Ammon's horn (tissue), 1 donor: ENCODE measurements at places on chromosomes 2 and 18.

GRCh38 chr2:163734401-163734800 lies 1.4 kb downstream of the FIGN start:
- no peak for DNase-seq

DNA sequence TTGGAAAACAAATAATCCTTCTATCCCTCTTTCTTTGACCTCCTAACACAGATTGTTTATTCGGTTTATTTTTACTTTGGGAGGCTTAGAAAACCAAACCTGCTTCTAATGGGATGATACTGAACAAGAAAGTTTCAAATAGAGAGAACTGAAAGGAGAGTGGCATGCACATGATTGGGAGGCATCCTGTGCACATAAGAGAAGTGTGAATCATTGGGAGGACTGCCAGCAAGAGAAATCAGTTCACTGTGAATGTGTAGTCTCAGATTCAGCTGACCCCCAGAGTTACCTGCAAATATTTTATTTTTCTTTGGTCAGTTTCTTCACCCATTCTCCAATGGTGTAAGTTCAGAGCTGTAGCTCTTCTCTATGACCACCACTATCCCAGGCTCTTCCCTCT lies 1363.2 kb upstream of the ACVR2A start:
- no peak for DNase-seq

DNA sequence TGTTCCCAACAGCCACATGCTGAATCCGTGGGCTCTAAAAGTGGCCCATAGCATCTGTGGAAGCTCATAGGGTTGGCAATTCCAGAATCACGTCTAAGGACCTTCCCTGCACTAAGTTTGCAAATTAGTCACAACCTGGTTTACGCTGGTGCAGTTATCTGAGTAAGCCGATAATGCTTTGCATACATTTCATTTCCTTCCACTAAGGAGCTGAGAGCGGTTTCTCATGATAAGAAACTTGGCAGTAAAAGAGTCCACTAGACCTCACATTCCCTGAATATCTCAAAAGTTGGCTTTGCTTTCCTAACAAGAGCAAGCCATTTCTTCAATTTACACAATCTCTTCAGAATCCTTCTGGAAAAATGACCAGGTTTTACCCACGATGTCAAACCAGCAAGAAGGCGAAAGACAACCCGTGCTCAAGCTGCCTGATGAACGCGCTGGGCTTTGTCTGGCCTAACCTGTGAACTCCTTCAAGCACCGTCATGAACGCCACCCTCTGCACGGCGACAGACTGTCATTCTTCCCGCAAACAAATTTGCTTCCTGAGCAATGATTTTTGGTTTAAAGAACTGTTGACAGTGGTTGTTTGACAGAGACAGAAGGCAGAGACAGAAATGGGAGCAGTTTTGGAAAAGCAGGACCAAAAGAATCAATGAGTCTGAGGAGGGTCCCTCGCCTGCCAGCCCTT lies 73.0 kb upstream of the COPS8 start:
- no peak for DNase-seq

DNA sequence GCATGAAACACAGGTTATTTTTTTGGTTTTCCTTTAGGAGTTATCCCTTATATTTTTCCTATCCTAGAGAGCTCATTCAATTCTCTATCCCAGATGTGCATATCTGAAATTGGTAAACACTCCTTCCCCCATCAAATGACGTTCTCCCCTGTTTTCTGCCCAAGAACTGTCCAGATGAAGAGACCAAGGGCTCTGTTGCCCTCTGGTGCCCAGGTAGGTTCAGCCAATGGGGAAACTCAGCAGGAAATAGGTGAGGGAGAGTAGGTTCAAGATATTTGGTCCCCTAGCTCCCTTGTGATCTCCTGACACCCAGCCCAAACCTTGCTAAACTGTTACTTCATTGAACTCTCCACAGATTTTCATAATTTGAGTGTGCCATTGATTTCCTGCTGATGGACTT lies 14.1 kb upstream of the INO80C start:
- no peak for DNase-seq

DNA sequence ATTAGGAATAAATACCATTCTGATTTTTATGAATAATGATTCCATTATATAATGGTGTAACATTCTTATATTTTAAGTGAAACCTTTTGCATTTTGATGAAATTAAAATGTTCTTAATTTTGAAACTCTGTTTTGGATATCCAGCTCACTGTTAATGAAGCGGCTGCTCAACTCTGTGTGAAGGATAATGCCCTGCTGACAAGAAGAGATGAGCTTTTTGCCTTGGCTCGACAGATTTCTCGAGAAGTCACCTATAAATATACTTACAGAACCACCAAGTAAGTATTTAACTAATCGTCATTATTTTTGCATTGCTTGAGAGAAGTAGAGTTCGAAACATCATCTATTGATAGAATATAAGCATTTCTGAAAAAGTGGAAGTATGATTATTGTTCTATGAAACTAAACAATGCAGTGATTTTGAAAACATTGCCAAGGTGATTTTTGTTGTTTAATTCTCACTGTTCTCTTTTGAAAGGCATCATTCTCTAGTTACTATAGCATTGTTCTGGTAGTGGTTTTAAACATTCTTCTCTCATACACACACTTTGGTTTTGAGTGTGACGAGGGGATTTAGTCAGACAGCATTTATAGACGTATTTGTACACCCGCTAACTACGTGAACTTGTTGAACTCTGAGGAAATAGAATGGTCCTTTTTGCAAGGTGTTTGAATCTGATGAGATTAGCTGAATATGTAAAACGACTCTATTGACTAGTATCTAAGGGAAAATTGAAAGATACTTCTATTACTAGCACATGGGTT lies 21.5 kb downstream of the NAB1 start:
- no peak for DNase-seq

DNA sequence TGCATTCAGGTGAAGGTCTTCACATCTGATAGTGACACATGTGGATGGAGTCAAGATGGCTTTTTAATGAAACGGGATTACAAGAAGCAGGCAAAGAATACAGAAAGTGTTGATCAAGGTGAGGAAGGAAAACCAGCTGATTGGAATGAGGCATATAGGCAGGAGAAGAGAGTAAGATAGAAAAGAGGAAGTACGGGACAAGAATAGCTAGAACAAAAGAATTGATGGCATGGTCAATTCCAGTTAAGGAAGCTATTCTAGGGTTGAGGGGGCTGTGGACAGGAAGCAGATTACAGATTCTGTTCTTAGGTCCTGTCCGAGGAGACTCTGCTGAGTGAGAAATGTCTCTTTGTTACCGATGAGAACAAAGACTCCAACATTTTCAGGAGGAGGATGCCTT lies 13.2 kb upstream of the NCK2 start:
- peak; percentile 49 for DNase-seq

GRCh38 chr2:164719996-164720941 lies 99.0 kb upstream of the GRB14 start:
- no peak for DNase-seq

- DNase-seq, result no peak
Observed at GRCh38 chr2:47661310-47661709, 121.6 kb upstream of the MSH6 start.

DNA sequence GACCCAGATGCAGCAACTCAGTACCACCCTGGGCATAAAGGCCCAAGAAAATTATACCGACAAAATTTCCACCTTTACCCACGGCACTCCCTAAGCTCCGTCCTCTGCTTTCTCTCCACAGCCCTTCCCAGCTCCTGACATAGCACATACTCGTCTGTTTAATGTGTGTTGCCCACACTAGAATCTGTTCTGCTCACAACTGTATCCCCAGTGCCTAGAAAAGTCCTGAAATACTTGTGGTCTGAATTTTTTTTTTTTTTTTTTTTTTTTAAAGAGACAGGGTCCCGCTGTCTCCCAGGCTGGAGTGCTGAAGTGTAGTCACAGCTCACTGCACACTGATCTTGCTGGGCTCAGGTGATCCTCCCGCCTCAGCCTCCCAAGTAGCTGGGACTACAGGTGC lies 62.3 kb downstream of the ADCY3 start:
- DNase-seq, result no peak

GRCh38 chr2:99031481-99031880 lies 95.5 kb upstream of the CRACDL start:
- no peak for DNase-seq

DNA sequence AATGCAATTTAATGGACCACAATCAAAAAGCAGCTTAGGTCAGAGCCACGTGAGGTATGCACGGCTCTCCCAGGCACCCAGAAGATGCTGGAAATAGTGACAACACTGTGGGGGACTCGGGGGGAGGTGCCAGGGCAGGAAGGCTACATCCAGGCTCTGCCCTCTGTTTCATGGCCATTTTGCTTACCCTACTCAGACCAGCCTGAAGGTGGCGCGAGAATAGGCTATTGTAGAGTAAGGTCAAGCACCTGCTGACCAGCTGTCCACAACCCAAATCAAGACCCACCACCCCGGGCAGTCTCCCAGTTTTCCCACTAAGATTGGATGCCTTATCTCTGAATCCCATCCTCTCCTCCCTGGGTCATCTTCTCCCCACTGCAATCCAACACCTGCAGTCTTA lies 115.7 kb downstream of the VIT start:
- DNase-seq, result no peak

DNA sequence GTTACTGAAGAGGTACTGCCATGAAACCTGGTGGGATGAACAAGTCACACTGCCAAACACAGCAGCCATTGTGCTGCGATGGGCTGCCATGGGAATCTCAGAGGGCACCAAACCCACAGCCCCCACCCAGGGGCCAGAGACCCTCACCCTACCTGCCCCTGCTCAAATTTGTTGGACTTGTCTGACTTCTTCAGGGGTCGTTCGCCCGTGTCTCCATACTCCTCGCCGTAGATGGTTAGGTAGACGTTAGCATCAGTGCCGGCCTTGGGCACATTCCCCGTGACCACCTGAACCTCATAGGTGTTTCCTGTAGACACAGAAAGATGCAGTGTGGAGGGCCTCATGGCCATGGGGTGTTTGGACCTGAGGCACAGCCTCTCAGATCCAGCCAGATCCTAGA lies 97.7 kb downstream of the LOXHD1 start:
- DNase-seq, result no peak

- DNase-seq, result no peak
Observed at GRCh38 chr18:55031164-55031563, 71.9 kb upstream of the CCDC68 start.

GRCh38 chr2:136373841-136374240 lies 255.9 kb upstream of the CXCR4 start:
- DNase-seq, result no peak

DNA sequence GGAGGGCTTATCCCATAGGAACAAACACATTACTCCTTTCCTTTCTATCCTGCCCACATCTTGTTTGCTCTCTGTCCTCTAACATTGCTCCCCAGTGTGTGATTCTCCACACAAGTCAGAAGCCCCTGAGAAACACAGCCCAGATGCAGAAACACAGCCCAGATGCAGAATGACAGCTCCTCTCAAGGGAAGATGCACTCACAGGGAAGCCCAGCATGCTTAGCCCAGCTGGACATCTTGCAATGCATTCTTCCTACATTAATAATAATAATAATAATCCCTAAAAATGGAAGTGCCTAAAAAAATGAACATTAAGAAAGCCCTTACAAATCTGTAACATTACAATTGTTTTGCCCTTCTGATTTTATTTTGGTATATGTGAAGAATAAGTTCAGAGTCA lies 172.1 kb downstream of the CBLN2 start:
- no peak for DNase-seq

GRCh38 chr18:44341759-44342158 lies 338.9 kb upstream of the SETBP1 start:
- DNase-seq, result no peak

GRCh38 chr2:142586693-142587580 lies 290.5 kb upstream of the KYNU start:
- peak; percentile 6 for DNase-seq

DNA sequence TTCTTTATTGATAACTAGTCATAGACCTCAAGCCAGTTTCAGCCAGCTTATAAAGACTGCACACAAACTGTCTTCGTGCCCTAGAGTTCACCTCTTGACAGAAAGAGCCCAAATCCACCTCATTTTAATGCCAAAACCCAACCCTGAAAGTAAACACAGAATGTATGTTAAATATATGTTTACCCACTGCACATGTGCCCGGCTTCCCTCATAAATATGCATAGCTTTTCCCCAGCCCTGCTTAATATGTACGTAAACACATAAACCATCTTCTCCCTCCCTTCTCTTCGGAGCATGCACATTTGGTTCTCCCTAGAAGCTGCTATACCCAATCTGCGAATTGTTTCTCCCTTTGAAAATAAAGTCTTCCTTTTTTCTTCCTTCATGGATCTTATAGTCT lies 73.9 kb upstream of the XIRP2 start:
- DNase-seq, result no peak

- DNase-seq, result no peak
Observed at GRCh38 chr2:170454471-170455372, 260.4 kb upstream of the SP5 start.

DNA sequence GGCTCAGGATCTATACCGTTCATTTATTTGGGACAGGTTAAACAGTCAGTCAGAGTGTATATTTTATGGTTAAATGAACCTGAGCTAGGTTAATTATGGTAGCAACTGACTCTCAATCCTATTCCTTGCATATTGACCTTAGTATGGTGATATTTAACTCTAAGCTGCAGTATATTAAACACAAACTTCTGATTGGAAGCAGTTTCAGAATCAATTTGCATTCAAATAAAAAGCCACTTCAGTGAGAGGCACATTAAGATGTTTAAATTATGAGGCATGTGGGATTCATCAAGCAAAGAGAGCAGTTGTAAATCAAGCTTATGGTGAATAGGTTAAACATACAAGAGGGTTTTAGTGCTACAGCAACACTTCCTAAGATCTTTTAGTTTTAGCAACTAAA lies 40.4 kb downstream of the FRZB start:
- no peak for DNase-seq

GRCh38 chr18:80104364-80104779 lies 4.7 kb upstream of the ADNP2 start:
- no peak for DNase-seq

GRCh38 chr2:190625691-190626090 lies 23.2 kb upstream of the NAB1 start:
- DNase-seq, result no peak

DNA sequence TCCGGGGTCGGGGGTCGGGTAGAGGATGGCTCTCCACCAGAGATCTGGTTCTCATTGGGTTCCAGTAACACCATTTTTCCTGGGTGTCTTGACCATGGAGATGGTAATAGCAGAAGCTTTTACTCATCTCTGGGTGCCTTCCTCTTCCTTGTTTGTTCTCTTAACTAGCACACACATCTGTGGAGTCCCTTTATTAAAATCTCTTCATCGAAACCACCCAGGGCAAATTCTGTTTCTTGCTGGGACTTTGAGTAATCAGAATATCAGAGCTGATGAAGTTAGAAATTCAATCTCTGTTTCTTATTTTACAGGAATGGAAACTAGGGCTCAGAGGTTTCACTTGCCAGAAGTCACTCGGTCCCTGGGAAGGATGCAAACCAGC lies 15.0 kb upstream of the TRIB2 start:
- DNase-seq, result no peak

GRCh38 chr2:219284501-219285372 lies 5.6 kb downstream of the DNAJB2 start:
- no peak for DNase-seq
